ENCODE measurements at places on chromosomes 1 and 21. TPM values are rescaled to one million over a fixed set of nuclear protein-coding genes. Genes with fewer than 3 reads are reported as not detected.
A peak's percentile ranks its signal among the peaks of the same experiment; 100 is the strongest.

The E2F2 gene
- total RNA-seq = 25.3 TPM

GRCh38 chr1:93007941-93008577 is 46.8 kb upstream of the DIPK1A start:
- no peak for DNase-seq

GRCh38 chr1:58857680-58858673 is 74.1 kb upstream of the JUN start:
- peak; percentile 54 for DNase-seq

The ZBTB8A gene
- 0.16 TPM for total RNA-seq

- DNase-seq = no peak
Observed at GRCh38 chr1:66295803-66296202, 238.2 kb upstream of the SGIP1 start.

GRCh38 chr1:209583408-209583807 is at the start of gene CAMK1G:
Gene CAMK1G (plus strand): TSS chr1:209583714. CDS start chr1:209594984, 11,270 bp downstream.
- no peak for DNase-seq

The MRPL39 gene
- total RNA-seq = 67.1 TPM

The TSACC gene
- total RNA-seq = 0.72 TPM

The TCHH gene
- not detected for total RNA-seq

- DNase-seq = peak; percentile 59
Observed at GRCh38 chr1:9654051-9654833, 2.7 kb downstream of the PIK3CD start.

The VWA5B1 gene
- not detected for total RNA-seq

DNA sequence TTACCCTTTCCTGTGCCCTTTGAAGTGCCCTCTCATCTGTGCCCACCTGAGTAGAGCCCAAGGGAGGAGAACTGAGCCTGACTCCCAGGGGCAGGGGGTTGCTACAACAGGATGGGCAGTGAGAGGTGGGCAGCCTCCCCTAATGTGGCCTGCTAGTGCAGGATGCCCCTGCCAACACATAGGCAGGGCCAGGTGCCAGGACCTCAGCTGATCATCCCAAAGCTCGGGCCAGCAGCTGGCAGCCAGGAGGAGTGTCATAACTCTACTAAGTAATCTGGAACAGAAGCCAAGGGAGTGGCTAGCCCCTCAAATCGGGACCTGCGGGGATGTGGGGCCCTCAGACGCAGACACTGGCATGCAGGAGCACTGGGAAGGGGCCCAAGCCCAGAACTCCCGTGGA is 208.8 kb upstream of the RAB4A start:
- no peak for DNase-seq

The CHIT1 gene
- total RNA-seq = 0.56 TPM

The CASQ1 gene
- total RNA-seq = not detected

The DLGAP3 gene
- total RNA-seq = 0.38 TPM

- DNase-seq = no peak
Observed at GRCh38 chr21:15219894-15220293, 155.1 kb upstream of the NRIP1 start.

The RPS27 gene
- total RNA-seq = 1,644 TPM

- DNase-seq = no peak
Observed at GRCh38 chr1:163106364-163106987, 37.3 kb downstream of the RGS4 start.

DNA sequence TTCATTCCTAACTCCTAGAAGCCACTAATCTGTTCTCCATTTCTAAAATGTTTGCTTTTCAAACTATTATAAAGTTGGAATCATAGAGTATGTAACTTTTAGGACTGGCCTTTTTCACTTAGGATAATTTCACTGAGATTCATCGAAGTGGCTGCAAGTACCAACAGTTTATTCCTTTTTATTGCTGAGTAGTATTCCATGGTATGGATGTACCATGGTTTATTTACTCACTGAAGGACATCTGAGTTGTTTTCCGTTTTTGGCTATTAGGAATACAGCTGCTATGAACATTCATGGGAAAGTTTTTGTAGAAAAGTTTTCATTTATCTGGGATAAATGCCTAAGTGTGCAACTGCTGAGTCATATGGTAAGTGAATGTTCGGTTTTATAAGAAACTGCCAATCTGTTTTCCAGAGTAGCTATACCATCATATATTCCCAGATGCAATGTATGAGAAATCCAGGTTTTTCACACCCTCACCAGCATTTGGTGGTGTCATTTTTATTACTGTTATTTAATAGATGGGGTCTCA is 66.3 kb downstream of the SLC27A3 start:
- no peak for DNase-seq

DNA sequence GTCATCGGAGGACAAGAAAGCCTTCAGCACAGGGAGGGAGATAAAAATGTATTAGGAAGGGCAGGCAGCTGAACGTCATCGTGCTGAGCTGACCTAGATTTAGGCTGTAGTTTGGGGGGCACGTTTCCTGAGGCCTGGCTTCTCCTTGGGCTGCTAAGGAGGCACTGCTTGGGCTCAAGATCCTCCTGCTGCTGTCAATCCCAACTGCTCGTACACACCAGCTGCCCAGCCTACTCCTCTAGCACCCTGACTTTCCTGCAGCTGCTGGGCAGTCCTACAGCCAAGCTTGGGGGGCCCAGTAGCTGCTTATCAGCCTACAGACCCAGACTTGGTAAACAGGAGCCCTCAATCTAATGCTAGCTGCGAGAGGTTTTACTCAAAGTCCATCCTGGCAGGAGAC is 6.2 kb downstream of the TMEM35B start:
- no peak for DNase-seq

GRCh38 chr1:20574686-20575540 is 14.0 kb upstream of the CDA start:
- DNase-seq = peak; percentile 85

GRCh38 chr1:67570486-67571143 is 114.4 kb upstream of the GADD45A start:
- DNase-seq = no peak

GRCh38 chr1:242002072-242002471 is 3.2 kb upstream of the MAP1LC3C start:
- no peak for DNase-seq

GRCh38 chr1:197778366-197778945 is 3.2 kb upstream of the DENND1B start:
- no peak for DNase-seq

- DNase-seq = no peak
Observed at GRCh38 chr1:218809625-218810024, 364.1 kb upstream of the LYPLAL1 start.

GRCh38 chr1:19067912-19068638 is 111.6 kb upstream of the IFFO2 start:
- no peak for DNase-seq

The MTFR1L gene
- total RNA-seq = 27.4 TPM

GRCh38 chr1:106061586-106062495 is 994.6 kb upstream of the PRMT6 start:
- DNase-seq = no peak

- no peak for DNase-seq
Observed at GRCh38 chr1:102837551-102837950, 270.8 kb downstream of the COL11A1 start.

The IVL gene
- not detected for total RNA-seq

The PBX1 gene
- total RNA-seq = not detected

DNA sequence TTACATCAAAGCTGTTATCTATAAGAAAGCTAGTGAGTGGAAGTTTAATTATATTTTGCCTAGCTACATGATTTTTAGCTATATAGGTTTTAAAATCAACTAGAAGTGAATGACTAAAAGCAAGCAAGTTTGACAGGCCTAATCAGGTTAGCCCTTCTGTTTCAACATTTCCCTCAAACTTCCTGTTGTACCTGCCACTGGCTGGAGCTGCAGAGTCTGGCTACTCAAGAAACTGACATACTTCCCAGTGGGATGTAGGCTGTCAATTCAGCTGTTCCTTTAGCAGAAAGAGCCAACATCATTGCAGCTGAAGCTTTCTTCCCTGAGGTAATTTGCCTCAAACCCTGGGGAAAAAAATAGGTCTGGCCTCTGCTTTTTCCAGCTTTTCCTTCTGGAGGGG is 87.1 kb upstream of the TNR start:
- DNase-seq = no peak

GRCh38 chr1:23103001-23103889 is 65.4 kb downstream of the LUZP1 start:
- DNase-seq = peak; percentile 67

DNA sequence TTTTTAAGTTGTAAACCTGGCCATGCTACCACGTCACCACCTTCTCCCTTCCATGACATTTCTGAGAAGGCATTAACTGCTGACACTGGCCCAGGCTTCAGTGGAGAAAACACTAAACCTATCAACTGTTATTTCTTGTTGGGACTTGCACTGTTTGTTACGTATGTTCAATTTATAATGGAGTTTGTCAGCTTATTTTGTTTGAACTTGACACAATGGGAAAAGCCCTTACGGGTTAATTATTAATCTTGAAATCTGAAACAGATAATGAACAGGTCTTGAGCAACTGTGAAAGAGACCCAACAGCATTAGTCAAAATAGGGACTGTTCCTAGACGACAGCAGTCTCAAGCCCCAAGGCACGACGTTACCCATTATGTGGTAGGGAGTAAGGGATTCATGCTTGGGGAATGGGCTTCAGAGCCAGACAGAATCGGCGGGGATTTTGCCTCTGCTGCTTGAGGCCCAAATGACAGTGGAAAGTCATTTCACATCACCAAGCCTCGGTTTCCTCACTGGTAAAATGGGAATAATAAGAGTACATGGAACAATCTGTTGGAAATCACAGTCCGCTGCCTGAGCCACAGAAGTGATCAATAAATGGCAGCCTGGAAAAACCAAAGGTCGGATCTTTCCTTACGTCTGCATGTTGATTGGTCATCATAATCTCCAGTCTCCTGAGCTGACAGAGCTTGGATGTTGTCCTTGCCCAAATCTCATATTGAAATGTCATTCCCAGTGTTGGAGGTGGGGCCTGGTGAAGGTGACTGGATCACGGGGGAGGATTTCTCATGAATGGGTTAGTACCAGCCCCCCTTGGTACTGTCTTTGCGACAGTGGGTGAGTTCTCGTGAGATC is 44.5 kb downstream of the TIAM1 start:
- DNase-seq = no peak

DNA sequence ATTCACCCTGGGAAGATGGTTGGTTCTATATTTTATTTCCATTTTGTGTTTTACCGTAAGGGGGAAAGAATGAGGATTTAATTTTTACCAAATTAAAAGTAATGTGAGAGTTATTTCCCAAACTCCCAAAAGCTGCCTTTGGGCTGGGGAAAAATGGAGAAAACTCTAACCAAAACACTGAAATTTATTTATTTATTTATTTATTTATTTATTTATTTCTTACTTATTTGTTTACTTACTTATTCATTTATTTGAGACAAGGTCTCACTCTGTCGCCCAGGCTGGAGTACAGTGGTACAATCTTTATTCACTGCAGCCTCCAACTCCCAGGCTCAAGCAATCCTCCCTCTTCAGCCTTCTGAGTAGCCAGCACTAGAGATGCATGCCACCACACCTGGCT is 38.0 kb upstream of the ZBTB18 start:
- no peak for DNase-seq

The HENMT1 gene
- total RNA-seq = 25.3 TPM

GRCh38 chr1:221998186-221998612 is 256.3 kb upstream of the DUSP10 start:
- no peak for DNase-seq

GRCh38 chr21:34311561-34312330 is 52.1 kb upstream of the KCNE2 start:
- no peak for DNase-seq

The BRWD1 gene
- total RNA-seq = 29.3 TPM

The ERICH3 gene
- total RNA-seq = not detected

The PKLR gene
- total RNA-seq = not detected

The NT5C1A gene
- 0.25 TPM for total RNA-seq

The LIN28A gene
- not detected for total RNA-seq

The RHCE gene
- 0.56 TPM for total RNA-seq

The KCNJ6 gene
- not detected for total RNA-seq

GRCh38 chr1:68047659-68048026 is 2.8 kb downstream of the DIRAS3 start:
- peak; percentile 41 for DNase-seq

DNA sequence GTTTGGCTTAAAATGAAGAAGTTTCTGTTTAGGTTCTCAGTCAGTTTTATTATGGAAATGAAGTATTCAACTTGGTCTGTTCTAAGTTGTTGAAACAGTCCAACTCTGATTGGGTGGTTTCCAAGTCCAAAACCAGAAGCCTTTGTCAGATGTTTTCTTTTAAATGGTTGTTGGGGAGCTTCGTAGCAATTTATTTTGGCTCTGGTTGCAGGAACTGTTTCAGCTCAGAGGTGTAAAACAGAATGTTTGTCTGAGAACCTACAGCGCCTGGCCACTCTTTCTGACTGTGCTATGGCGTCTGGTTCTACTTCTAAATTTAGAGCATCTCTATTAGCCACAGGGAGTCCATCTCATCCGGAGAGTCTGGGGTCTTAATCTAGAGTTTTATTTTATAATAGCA is 582.6 kb upstream of the TMPRSS15 start:
- DNase-seq = no peak

DNA sequence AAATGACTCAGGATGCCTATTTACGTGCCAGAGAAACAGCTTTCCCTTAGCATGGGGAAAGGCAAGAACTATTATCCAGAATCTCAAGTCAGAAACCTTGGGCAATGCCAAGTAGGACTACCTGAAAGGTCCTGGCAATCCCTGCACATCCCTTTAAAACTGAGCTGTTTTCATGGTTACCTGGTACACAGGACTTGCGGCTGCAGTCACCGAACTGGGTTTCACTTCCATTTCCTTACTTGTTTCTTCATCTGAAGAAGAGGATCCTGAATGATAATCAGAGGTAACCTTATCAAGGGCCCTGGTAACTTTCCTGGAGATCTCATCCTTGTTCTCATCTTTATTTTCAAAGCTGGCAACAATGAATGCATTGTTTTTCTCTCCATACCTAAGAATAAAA is 14.3 kb downstream of the BTG3 start:
- DNase-seq = no peak

The WNT9A gene
- total RNA-seq = not detected

DNA sequence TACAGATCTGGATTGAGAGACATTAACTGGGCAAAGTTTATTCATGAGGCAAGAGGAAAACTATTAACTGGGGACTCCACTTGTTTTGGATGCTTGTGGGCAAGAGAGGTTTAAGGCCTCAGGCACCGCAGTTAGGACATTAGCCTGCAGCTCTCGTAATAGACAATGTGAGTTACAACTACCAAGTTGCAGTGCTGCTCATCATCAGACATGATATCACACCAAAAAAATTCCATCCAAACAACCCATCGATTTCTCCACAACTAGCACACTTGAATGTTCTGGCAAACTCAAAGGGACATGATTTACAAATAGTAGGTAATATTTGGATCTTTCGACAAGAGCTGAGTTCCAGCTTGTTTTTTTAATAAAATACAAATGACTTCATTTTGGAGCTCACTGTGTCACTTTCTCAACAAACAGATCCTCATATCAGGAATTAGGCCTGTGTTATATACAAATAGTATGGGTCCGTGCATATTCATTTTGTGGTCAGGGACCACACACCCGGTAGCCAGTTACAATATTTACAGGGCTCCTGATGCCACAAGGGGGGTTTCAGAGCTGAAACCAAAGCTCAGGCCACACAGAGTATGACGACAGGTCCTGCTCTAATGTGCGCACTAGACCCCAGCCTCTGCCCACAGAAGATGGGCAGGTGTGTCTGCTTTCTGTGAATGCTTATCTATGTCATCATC is 128.0 kb downstream of the TGFBR3 start:
- no peak for DNase-seq

GRCh38 chr1:81915937-81916336 is 115.2 kb downstream of the ADGRL2 start:
- DNase-seq = no peak

The IGSF9 gene
- total RNA-seq = 0.07 TPM

The S100A12 gene
- not detected for total RNA-seq

GRCh38 chr21:45748593-45748992 is 105.1 kb downstream of the PCBP3 start:
- no peak for DNase-seq
